KBM-7 (cell line): ENCODE measurements at places on chromosomes 11 and 22.

GRCh38 chr22:27842201-27842600 is 40.6 kb upstream of the MN1 start:
- DNase-seq: no peak

GRCh38 chr11:83723999-83724398 is 437.8 kb upstream of the CCDC90B start:
- DNase-seq: peak; percentile 55

- DNase-seq: peak; percentile 73
These were observed 81.5 kb upstream of the PPARA start for GRCh38 chr22:46068593-46069491.

GRCh38 chr11:75263944-75264349 is 23.4 kb downstream of the TPBGL start:
- no peak for DNase-seq

DNA sequence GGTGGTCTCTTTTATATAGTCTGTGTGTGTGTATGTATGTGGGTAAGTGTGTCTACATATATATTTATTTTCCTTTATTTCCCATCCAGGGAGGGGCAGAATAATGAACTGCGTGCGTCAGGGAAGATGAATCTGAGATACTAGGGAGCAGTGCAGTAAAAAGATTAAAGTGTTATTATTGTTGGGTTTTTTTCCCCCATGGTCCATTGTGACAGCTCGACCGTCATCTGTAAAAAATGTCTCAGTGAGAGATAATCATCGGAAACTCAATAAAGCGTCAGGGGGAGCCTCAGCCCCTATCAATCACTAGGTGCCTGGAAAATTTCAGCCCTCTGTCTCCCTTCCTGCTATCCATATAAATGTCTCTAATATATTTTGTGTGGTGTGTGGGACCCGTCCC is 64.6 kb downstream of the CLPB start:
- no peak for DNase-seq

DNA sequence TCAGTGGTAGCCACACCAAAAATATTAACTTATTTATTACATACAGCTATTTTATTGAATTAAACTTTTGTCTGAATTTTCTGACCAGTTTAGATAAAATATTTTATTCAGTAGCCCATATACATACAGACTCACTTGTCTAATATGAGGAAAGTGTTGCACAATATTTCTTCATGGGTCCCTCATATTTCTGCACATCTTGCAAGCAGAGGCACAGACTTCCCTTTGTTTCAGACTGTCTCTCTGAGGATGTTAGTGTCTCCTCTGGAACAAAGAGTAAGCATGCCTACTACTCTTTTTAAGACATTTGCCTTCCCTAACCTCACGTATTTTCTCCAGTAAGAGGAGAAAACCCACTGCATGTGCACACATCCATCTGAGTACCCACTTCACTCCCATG is 81.2 kb downstream of the OR5AK2 start:
- DNase-seq: no peak

DNA sequence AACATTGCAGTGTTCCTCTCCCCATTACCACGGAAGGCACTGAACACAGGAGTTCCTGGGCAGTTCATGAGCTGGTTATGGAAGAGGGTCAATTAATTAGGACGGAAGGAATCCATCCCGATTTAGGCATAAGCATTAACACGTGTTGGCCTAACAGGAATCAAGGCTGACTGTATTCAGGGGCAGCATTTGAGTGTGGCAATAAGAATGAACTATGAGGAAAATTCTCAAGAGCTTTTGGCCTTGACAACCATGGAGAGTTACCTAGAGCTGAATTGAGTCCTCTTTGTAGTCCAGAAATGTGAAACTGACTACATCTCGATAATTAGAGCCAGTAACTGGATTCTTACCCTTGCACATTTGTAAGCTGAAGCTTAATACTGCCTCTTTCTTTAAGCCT is 82.4 kb upstream of the CRTAM start:
- no peak for DNase-seq

DNA sequence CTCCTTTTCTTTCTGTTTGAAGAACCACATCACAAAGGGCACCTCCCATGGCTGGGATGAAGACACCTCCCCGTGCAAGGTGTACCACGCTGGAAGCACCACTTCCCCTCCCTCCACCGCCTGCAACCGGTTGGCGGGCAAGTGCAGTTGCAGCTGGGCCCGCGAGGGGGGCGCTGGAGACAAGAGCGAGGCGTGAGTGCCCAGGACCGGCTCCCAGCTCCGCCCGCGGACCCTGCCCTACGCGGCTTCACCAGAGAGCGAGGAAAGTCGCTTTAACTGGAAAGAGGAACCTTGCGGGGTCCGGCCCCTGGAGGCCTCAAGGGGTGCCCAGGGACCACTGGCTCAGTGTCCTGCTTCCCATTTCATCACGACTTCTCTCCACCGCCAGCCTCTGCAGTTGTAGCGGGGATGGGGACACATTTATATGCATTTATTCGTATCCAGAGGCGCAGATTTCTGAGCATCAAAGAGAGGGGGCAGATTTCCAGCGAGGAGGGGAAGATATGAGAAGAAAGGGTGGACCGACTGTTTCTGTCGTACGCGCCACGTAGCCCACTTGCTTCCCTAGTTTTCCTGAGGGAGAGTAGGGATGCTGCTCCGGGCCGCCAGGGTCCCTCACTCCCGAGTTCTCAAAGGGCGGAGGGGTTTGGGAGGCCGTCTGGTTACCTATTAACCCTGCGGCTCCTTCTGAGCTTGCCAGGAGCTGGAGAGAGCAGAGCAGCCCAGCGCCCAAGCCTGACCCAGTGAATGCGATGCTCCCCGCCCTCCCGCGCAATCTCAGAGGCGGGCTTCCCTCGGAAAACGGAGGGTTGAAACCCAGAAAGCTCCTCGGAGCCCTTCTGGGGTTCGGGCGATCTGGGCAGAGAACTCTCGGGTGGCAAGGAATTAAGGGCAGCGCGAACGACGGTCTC is 3.5 kb downstream of the ESAM start:
- DNase-seq: peak; percentile 91

DNA sequence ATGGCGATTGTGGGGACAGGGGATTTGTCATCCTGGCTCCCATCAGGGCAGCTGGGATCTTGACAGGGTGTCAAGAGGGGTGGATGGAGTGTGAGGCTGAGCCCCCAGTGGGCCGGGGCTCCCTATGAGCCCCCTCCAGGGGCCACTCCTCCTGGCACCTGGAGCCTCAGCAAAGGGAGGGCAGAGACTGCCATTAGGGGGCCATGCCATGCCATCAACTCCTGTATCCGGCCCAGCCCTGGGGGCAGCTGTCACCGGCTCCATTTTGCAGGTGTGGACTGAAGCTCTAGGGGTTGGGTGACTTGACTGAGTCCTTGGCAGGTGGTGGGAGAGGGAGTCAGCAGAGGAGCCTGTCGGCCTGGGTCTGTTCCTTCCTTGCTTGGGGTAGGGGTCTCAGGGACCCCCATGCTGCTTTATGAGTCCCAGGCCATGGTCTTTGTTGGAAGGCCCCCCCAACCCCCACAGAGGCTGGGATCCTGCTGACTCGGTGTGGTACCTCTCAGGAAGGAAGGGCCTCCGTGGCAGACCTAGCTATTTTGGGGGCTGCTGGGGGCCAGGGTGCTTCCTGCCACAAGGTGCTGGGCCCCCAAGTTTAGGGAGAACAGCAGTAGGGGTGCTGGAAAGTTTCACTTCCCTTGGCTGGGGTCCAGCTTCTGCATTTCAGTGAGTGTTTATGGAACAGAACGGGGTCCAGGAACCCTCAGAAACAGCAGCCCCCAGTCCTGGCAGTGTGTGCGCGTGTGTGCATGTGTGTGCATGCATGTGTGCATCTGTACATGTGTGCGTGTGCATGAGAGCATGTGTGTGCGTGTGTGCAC is 1.5 kb downstream of the ACY3 start:
- DNase-seq: peak; percentile 49

DNA sequence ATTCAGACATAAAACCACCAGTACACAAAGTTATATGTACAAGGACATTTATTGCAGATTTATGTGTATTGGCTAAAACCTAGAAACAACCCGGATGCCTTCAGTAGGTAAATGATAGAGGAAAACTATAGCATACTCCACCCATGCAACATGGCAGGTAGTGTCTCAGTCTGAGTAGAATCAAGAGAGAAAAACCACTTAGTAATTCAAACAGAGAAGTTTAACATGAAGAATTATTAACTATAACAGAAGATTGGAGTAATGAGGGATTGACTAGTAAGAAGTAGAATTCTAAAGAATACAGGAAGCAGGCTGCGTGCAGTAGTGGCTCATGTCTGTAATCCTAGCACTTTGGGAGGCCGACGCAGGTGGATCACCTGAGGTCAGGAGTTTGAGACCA is 16.2 kb upstream of the SPTY2D1 start:
- DNase-seq: no peak
